ENCODE measurements at places on chromosomes 1 and 21.

DNA sequence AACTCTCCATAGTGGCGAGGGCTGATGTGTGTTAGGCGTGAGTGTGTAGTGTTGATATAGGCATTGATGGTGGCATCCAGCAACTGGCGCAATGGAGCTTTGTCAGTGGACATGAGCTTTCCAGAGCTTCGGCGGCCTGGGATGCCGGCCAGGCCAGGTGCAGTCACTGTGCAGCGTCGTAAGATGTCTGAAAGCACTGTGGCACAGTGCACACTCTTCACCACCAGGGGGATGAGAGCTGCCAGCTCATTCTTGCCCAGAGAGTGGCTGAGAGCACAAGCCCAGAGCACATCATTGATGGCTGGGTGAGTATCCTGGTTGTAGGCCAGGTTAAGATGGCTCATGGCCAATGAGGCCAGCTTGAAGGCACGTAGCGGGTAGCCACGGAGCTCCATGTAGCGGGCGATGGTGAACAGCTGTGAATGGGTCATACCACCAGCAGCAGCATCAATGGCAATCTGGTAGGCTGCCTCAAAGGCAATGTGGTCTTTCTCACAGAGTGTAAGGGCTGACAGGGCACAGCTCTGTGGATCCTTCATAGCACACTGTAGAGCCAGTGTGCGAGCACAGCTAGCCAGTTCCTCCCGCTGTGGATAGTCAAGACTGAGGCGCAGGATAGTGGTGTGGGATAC is 6.7 kb downstream of the UROD start:
- peak; percentile 29 for DNase-seq

GRCh38 chr1:210104103-210104502 is 128.5 kb upstream of the SERTAD4 start:
- no peak for DNase-seq

DNA sequence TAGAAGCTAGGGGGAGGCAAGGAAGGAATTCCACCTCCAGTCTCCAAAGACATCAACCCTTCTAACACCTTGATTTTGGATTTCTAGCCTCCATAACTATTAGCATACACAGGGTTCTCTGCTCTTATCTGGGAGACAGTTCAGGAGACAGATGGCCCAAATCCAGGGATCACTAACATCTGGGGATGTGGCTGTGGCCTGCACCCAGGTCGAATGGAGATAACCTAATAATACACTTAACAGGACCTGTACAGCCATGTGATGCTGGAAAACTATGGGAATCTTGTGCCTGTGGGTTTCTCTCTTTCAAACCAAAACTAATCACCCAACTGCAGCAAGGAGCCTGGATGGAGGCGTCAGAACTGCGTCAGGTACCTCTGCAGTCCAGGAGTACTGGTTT is 47.6 kb downstream of the KIAA0319L start:
- no peak for DNase-seq

- DNase-seq: no peak
Measured at GRCh38 chr1:91744953-91745639, 140.9 kb downstream of the TGFBR3 start.

- no peak for DNase-seq
Measured at GRCh38 chr1:23809751-23810171, 9.2 kb upstream of the GALE start.

DNA sequence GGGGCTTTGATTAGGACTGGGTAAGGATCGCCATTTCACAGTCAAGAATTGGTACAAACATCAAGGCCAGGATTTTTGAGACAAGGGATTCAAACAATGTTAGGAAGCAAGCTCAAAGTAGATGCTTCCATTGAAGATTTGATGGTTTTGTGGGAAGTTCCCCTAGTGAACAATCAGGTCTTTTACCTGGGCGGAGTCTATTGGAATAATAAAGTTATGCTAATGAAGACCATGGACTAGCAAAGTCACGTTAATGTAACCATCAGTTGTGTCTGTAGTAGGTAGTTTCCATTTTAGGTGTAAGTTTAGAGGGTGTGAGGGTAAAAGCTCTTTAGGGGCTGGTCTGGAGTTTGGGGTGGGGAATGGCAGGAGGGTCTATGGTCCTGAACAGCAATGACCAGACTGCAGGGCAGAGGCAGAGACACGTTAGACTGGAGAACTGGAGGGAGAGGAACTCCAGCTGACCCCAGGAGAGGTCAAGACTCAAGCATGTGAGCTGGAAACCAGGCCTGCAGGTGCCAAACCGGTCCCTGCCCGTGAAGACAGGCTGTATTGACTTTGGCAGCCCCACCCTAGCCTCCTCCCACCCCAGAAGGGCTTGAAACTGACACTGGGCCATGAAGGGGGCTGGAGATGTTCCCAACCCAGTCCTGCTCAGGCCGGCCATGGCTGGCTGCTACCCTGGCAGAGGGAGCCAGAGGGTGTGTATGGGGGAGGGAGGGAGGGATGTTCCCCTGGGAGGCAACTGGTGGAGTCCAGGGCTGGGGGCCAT is 36.0 kb upstream of the GPR37L1 start:
- DNase-seq: no peak

DNA sequence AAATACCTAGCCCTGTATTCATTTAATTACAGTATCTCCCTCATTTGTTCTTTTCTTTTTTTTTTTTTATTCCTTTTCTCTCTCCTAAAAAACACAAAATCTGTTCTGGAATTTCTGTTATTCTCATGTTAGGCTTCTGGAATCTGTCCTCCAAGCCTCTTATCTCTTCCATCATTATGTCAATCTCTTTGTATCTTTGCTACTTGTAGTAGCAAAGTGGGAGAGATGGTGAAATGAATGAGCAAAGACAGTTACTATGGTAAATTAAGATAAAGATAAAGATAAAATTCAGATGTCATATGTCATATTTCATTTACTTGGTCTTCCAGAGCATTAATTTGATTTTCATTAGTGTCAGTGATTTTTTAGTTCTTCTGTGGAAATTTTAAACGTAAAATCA is 155.1 kb downstream of the FGGY start:
- no peak for DNase-seq
